ENCODE measurements at places on chromosomes 6 and 20.

DNA sequence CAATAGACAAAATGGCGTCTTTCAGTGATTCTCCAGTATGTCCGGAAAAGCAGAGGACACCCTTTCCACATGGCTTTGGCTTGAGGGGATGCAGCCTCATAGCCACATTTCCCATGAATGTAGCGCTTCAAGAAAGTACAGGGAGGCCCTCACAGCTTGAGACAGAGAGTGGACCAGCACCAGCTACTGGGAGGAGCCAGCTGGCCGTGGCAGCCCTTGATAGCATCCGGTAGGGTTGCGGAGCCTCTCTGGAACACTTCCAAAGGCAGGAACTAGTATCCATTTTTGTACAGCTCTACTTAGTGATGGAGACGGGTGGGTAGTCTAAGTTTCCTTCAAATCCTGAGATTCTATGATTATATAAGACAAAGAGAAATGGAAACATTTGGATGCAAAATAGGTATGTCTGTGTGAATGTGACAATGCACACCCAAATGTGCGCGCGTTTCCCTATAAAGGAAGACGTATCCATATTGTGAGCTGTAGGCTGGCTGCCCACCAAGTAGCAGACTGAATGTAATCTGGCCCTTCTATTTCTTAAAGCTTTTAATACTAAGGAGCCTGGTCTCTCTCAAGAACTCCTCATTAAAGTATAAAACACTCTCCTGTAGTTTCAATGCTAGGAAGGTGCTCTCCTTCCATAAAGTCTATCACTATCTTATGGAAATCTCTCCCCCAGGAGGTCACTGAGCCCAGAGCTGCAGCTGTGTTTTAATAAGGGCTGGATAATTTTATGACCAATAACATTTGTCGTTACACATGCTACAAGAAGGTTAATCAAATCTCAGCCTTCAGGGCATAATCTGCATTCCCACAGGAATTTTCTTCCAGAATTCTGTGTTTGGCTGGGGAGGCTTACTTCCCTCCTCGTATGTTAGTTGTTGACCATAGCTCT is 74.0 kb downstream of the SOBP start:
- no peak for DNase-seq

DNA sequence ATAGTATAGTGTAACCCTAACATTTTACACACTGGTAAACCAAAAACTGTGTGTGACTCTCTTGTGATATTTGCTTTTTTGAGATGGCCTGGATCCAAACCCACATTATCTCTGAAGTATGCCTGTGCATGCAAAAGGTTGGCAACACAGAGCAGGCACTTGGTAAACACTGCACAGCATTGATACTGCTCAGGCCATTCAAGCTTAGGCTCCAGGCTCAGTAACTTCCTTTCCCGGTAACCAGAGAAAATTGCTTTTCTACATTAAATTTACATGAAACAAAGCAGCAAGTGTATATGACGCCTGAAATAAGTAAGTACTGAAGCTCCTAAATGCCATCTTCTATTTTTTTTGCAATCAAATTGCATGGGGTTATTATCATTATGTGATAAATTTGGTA is 205.7 kb downstream of the EPM2A start:
- no peak for DNase-seq

- DNase-seq: no peak
These were observed 60.4 kb upstream of the SDHAF4 start for GRCh38 chr6:70506321-70506720.

DNA sequence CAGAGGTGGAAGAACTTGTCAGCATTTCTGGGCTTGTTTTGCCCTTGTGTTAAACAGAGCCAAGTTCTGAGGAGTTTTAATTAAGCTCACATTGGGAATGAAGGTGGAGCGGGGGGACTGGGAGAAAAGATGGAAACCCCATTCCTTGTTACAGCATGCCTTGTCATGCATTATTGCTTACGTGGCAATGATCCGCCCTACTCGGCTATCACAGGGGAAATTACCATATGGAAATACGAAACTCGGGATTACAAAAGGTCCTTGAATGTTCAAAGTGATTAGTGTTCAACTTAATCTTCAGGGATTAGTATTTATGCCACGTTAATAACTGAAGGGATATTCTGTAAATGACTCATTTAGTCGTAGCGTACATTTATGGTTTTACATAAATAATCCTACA is 86.4 kb downstream of the MAP3K7 start:
- no peak for DNase-seq

- no peak for DNase-seq
These were observed 51.7 kb upstream of the TFAP2D start for GRCh38 chr6:50661636-50662035.

DNA sequence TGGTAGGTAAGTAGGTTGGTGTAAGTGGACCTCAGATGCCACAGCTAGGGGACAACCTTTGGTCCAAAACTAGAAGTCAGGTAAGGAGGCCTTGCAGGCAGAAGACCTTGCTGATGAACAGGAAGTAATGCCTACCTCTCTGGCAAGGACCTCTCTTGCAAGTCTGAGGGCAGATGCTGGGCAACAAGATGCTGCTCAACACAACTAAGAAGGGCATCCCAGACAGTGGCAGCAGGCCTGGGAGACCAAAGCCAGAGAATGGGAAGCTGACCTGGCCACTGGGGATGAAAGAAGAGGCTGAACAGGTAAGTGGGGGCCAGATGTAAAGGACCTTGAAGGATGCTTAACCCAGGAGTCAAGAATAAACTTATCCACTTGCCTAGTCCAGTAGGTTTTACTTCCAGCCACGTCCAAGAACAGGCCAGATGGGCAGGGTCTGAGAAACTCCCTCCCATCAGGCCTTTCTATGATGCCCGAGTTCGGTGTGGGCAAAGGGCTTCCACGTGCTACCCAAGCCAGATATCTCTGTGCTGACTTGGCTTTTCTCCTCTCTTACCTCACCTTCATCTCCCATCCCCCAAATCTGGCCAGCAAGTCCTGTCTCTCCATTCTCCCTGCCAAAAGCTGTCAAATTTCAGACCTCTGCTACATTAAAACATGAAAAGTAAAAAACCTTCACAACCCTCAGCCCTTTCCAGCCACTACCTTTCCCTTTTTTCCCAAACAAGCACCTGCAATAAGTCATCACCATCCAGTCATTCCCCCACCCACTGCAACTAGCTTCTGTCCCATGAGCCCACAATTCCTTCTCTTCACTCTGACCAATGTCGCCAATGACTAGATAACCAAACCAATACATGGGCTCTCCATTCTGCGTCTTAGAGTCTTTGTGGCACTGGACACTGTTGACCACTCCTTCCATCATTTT is 11.5 kb upstream of the PLCG1 start:
- DNase-seq: no peak

DNA sequence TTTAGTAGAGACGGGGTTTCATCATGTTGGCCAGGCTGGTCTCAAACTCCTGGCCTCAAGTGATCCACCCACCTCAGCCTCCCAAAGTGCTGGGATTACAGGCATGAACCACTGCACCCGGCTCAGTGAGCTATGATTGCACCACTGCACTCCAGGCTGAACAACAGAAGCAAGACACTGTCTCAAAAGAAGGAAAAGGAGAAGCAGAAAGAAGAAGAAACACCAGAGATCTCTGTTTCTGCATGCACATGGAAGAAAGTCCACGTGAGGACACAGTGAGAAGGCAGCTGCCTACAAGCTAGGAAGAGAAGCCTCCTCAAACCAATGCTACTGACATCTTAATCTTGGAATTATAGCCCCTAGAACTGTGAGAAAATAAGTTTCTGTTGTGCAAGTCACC is 16.0 kb downstream of the ECT2L start:
- DNase-seq: no peak

- DNase-seq: no peak
These were observed 28.7 kb upstream of the SPAG4 start for GRCh38 chr20:35586751-35587425.

DNA sequence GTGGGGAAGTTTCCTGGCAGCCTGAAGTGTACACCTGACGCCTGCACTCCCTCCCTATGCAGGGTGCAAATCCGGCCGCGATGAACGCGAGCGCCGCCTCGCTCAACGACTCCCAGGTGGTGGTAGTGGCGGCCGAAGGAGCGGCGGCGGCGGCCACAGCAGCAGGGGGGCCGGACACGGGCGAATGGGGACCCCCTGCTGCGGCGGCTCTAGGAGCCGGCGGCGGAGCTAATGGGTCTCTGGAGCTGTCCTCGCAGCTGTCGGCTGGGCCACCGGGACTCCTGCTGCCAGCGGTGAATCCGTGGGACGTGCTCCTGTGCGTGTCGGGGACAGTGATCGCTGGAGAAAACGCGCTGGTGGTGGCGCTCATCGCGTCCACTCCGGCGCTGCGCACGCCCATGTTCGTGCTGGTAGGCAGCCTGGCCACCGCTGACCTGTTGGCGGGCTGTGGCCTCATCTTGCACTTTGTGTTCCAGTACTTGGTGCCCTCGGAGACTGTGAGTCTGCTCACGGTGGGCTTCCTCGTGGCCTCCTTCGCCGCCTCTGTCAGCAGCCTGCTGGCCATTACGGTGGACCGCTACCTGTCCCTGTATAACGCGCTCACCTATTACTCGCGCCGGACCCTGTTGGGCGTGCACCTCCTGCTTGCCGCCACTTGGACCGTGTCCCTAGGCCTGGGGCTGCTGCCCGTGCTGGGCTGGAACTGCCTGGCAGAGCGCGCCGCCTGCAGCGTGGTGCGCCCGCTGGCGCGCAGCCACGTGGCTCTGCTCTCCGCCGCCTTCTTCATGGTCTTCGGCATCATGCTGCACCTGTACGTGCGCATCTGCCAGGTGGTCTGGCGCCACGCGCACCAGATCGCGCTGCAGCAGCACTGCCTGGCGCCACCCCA is 1.2 kb downstream of the GPR6 start:
- no peak for DNase-seq

DNA sequence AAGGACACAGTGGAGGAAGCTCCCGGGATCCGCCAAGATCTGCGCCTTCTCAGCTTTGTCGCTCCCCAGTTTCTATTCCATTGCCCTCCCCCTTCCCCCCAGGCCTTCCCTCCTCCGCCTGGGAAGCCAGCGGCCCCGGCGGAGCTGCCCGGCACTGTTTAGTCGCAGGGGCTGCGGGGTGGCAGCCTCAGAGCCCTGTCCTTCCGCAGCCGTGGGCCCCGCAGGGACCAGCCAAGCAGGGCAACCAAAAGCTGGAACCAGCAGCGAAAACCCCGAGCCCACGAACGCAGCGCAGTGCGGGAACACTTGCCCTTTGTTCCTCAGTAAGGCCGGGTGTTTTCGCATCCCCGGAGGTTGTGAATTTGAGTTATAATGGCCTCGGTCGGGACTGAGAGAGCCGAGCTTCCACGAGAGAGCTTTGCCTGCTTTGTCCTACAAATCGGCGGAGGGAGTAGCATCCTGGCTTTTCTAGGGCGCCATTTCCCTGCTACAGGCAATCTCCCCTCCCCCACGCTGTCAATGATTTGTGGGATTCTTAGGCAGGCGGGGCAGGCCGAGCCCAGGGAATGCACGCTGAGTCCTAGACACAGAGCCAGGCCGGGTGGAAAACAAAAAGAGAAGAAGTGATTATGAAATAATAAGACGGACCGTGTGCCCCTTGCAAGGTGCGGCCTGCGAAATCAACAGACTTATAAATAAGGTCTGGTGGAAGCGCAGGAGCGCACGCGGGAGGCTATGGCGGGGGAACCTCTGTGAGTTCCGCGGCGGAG is 4.0 kb upstream of the TUBB2B start:
- peak; percentile 82 for DNase-seq

DNA sequence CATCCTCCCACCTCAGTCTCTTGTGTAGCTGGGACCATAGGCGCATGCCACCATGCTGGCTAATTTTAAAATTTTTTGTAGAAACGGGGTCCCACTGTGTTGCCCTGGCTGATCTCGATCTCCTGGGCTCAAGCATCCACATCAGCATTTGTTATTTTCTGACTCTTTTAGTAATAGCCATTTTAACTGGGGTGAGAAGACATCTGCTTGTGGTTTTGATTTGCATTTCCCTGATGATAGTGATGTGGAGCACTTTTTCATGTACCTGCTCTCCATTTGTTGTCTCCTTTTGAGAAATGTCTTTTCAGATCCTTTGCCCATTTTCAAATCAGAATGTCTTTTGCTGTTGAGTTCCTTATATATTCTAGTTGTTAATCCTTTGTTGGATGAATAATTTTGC is 22.2 kb upstream of the TULP4 start:
- DNase-seq: no peak

DNA sequence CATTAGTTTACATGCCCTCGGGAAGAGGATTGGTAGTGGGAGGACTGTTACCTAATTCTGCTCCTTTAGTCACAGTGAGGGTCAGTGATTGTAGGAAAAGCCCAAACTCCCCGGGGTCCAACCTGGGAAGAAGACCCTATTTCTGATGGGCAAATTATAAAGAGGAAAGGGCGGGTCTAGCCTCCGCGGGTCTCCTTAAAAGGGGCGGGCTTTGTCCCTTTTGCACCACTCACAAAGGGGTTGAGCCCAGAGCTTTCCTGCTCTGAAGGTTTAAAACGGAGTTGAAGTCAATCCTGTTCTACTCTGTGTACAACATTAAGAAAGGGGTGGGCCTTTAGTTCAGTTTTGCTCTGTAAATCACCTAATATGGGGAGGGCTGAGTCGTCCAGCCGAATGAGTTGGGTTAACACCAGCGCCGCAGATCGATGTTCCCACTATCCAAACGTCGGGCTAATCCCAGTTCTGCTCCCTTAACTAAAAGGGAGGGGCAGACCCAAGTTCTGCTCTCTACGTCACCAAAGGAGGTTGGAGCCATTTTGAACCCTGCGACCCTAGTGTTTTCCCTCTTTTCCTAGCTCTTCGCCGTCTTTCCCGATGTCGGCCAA is 920 bp upstream of the RNF5 start:
- no peak for DNase-seq

DNA sequence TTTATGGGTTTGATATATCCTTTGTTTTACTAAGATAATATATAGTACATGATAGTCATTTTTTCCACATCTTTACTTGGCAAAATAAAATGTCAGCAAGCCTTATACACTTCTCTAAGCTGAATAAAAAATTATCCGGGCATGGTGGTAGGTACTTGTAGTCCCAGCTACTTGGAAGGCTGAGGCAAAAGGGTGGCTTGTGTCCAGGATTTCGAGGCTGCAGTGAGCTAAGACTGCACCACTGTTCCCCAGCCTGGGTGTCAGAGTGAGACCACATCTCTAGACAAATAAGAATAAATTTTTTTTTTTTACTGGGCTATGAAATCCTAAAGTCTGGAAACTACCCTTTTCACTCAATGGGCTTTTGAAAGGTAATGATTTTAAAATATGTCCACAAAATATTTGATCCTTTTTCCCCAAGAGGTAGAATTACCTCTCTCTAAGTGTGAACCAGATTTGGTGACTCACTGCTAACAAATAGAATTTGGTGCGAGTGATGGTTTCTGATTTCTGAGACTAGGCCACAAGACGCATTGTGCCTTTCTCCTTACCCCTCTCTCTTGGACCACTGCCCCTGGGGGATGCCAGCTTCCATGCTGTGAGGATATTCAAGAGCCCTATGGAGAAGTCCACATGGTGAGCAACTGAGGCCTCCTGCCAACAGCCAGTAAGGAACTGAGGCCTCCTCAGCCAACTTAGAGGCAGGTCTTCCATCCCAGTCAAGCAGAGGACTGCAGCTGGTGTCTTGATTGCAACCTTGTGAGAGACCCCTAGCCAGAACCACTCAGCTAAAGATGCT is 84.2 kb upstream of the ZNFX1 start:
- DNase-seq: no peak

DNA sequence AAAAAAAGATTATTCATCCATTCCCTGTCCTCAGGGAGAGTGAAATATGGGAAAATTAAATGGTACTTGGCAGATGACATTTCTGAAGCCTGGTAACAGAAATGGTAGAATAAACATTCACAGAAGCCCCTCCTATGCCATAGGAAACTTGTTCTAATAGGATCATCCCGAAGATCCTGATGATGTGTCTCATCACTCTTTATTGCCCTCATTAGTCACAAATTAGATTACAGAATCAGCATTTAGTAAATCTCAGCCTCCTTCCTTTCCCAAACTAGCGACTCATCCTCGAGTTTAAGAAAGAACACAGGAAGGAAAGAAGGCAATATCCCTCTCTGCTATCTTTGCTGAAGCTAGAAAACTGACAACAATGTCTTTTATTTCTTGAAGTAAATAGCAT is 154.4 kb downstream of the TMEM200A start:
- DNase-seq: no peak

Measured in AG20443 (cell line).